Osteocyte (in vitro differentiated cells): ENCODE measurements at places on chromosomes 4 and X. TPM values are rescaled to one million over a fixed set of nuclear protein-coding genes. Genes with fewer than 3 reads are reported as not detected.

DNA sequence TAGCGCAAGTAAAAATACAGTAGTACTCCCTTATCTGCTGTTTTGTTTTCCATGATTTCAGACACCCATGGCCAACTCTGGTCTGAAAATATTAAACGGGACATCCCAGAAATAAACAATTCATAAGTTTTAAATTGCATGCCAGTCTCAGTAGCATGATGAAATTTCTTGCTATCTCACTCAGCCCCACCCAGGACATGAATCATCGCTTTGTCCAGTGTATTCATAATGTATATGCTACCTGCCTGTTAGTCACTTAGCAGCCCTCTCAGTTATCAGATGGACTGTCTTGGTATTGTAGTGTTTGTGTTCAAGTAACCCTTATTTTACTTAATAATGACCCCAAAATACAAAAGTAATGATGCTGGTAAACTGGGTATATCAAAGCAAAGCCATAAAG, 158.2 kb upstream of the DDIT4L start:
- H3K27me3 ChIP-seq = no peaks in the 10 kb centered on the region
- peak overlapping the region; percentile 93 for H3K27ac ChIP-seq
- H3K36me3 ChIP-seq = no peaks in the 10 kb centered on the region
- DNase-seq = no peak

DNA sequence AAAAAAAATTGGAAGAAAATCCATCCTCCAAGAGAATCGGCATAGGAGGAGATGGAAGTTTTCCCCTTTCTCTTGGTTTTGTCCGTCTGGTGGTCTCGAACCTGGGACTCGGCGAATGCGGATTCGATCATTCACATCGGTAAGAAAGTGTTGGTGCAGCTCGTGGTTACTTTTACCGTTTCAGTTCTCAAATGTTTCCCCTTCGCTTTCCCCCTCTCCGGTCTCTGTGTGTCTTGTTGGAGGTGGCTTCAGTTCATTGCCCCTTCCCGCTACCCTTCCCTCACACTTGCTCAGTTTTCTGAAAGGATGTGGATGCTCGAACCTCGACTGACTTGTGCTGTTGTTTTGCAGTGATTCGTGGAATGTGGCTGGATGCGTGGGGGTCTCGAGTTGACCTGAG, 840 bp downstream of the GRID2 start:
- no peak for DNase-seq
- peaks cover 78% of the 10 kb centered on the region for H3K27me3 ChIP-seq
- no peak overlapping the region for H3K27ac ChIP-seq
- H3K36me3 ChIP-seq = no peaks in the 10 kb centered on the region
- H3K4me3 ChIP-seq = peak overlapping the region; percentile 74

DNA sequence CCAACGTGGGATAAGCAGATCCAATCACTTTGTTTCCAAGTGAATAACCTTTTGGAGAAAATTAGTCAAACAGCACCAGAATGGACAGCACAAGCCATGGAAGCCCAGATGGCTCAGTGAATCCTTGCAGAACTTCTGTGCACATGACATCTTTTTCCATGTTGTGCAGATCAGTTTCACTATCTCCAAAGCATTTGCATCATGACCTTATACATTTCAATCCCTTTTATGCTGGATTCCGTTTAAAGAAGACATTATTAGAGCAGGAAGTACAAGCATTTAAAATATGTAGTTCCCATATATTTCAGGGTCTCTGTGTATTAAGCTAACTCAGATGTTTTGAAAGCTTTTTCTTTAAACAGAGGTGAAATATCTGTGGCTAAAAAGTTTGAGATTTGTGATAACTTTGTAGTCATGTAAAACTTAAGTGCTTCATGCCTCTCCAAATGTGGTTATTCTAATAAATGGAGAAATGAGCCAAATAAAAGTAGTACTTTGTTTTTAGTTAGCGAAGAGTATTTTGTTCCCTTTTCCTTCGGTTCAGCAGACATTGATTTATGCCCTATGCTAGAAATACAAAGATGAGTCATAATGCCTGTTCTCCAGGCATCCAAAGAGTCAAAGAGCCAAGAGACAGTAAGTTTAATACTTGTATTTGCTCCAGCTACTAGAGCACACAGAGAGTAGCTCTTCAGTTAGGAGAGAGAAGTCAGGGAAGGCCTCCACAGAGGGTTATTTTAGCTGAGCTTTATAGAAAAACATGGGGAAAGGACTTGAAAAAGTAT, 39.0 kb downstream of the PLAC8 start:
- peak overlapping the region; percentile 56 for H3K27ac ChIP-seq
- peaks cover 18% of the 10 kb centered on the region for H3K4me1 ChIP-seq
- H3K27me3 ChIP-seq = no peaks in the 10 kb centered on the region
- no peak overlapping the region for H3K4me3 ChIP-seq

Gene FHDC1
- 22.1 and 22.3 TPM in 2 replicates for total RNA-seq

Gene IL1RAPL1
- 0.10 TPM in 1 of 2 replicates, not detected in the other for total RNA-seq

DNA sequence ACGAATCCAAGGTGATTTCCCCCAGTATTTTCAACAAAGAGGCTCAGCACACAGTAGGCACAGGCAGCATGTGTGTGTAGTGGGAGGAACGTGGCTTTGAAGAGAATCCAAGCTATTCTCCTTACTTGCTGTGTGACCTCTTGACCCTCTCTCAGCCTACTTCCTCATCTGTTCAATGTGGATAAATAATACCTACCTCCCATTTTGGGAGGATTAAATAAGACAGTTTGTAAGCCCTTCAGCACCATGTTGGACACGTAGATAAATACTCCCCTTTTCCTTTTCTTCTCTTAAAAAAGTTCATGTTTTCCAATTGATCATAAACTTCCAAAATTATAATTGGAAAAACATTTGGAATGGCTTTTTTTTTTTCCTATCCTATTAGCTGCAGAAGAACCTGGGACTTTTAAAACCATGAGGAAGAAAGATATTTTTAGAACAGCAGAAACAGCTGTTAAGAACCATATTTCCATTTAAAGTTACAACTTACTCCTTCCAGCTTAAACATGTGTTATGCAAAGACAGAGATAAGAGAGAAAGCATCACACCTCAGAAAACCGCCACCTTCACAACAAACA, 56.1 kb upstream of the TMEM131L start:
- peaks cover 18% of the 10 kb centered on the region for H3K4me1 ChIP-seq
- H3K36me3 ChIP-seq = no peaks in the 10 kb centered on the region
- H3K4me3 ChIP-seq = no peak overlapping the region
- peak overlapping the region; percentile 33 for H3K27ac ChIP-seq

Gene PARM1
- total RNA-seq = not detected in 2 replicates

GRCh38 chrX:109952050-109952449, 50.9 kb upstream of the TMEM164 start:
- H3K36me3 ChIP-seq = no peaks in the 10 kb centered on the region
- H3K27me3 ChIP-seq = peaks cover 5% of the 10 kb centered on the region
- H3K4me1 ChIP-seq = no peaks in the 10 kb centered on the region
- H3K4me3 ChIP-seq = no peak overlapping the region
- DNase-seq = no peak
- H3K27ac ChIP-seq = no peak overlapping the region

DNA sequence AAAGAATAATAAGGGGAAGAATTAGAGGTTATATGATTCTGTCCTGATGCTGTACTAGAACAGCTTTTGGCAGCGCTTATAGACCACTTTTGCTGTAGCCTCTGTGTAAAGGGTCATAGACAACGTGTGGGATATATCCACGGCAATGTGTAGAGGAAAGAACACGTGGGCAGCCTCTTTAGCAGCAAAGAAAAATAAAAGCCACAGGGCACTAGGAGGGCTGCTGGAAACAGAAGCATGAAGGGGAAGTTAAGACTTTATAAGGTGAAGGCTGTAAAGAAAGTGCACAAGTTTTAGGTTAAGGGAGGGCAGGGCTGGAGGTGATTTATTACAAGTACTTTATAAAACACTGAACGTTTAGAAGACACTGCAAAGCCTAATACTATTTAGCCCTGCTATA, 20.1 kb upstream of the PHEX start:
- no peak overlapping the region for H3K4me3 ChIP-seq
- no peak for DNase-seq
- H3K36me3 ChIP-seq = peaks cover 6% of the 10 kb centered on the region
- no peaks in the 10 kb centered on the region for H3K4me1 ChIP-seq
- no peaks in the 10 kb centered on the region for H3K27me3 ChIP-seq
- H3K27ac ChIP-seq = no peak overlapping the region

DNA sequence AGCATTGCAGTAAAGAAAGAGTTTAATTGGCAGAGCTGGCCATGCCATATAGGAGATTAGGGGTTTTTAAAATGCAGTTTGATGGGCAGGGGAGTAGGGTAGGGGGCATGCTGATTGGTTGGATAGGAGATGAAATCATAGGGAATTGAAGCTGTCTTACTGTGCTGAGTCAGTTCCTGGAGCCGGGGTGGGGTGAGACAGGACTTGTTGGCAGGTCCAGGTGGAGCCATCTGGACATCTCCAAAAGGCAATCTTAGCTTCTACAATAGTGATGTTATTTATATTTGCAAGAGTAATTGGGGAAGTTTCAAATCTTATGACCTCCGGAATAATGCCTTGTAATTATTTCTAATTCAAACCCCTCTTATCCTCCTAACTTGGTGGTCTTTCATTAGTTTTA, 32.4 kb upstream of the PGM2 start:
- no peak overlapping the region for H3K27ac ChIP-seq
- no peaks in the 10 kb centered on the region for H3K36me3 ChIP-seq
- H3K27me3 ChIP-seq = peaks cover 30% of the 10 kb centered on the region
- DNase-seq = no peak

Gene MAGEA3
- not detected in 2 replicates for total RNA-seq

Gene CXCL8
- 32.4 and 33.5 TPM in 2 replicates for total RNA-seq

DNA sequence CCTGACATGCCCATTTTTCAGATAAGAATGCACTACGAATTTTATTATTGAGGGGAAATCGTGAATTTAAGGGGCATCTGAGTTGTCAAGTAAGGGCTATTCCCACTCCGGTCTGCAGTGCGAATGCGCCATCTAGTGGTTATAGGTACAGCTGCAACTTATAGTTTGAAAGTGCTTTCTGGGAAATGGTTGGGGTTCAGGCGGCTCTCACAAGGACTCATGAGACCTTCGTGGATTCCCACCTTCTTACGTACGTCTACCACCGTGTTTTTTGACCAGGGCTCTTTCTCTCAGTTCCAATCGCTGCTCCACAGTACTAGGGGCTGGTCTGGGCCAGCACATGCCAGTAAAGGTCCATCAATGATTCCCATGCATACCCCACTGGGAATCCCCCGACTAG, 12.3 kb downstream of the MSL3 start:
- H3K4me3 ChIP-seq = no peak overlapping the region
- DNase-seq = no peak
- peaks cover 1% of the 10 kb centered on the region for H3K4me1 ChIP-seq
- H3K27me3 ChIP-seq = no peaks in the 10 kb centered on the region
- H3K36me3 ChIP-seq = peaks cover 10% of the 10 kb centered on the region
- H3K27ac ChIP-seq = no peak overlapping the region

- no peak for DNase-seq
- no peaks in the 10 kb centered on the region for H3K27me3 ChIP-seq
- peak overlapping the region; percentile 2 for H3K27ac ChIP-seq
- H3K4me1 ChIP-seq = peaks cover 14% of the 10 kb centered on the region
- H3K36me3 ChIP-seq = no peaks in the 10 kb centered on the region
Measured at GRCh38 chrX:120749141-120749846, 119.4 kb upstream of the C1GALT1C1 start.

Gene CTSO
- 9.7 and 10.0 TPM in 2 replicates for total RNA-seq

GRCh38 chr4:155984106-155984797, 30.6 kb upstream of the CTSO start:
- no peaks in the 10 kb centered on the region for H3K36me3 ChIP-seq
- peaks cover 25% of the 10 kb centered on the region for H3K27me3 ChIP-seq
- H3K4me3 ChIP-seq = no peak overlapping the region
- no peak for DNase-seq
- no peak overlapping the region for H3K27ac ChIP-seq
- no peaks in the 10 kb centered on the region for H3K4me1 ChIP-seq

DNA sequence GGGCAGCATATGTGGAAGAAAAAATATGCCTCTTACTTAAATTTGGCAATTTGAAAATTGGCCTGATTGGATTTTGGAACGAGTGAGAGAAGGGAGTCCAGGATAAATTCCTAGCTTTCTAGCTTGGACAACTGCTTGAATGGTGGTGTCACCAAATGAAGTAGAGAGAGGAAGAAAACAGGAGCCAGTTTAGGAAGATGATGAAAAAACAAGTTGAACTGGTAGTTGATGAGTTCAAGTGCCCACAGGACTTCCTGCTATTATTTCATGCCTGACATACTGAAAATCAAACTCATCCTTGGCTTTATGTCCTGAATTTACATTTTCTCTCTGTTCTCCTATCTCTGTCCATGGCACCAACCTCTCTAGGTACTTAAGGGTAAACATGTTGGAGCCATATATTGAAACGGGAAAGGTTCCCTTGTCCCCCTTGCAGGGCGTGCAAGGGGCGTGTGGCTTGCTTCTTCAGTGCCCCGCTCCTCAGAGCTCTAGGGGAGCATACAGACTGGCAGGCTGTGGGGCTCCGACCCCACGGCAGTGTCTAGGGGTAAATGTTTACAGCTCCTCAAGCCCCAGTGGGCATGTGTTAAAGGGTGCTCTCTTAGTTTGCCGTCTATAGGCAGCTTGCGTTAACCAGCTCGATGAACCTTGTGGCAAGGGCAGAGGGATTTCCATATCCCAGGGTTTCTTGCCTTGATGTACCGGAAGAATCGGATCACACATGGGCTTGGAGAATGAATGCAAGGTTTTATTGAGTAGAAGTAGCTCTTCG, 250.7 kb upstream of the PGRMC2 start:
- H3K4me1 ChIP-seq = peaks cover 7% of the 10 kb centered on the region
- H3K27ac ChIP-seq = no peak overlapping the region
- H3K27me3 ChIP-seq = no peaks in the 10 kb centered on the region
- peaks cover 5% of the 10 kb centered on the region for H3K36me3 ChIP-seq
- H3K4me3 ChIP-seq = no peak overlapping the region

DNA sequence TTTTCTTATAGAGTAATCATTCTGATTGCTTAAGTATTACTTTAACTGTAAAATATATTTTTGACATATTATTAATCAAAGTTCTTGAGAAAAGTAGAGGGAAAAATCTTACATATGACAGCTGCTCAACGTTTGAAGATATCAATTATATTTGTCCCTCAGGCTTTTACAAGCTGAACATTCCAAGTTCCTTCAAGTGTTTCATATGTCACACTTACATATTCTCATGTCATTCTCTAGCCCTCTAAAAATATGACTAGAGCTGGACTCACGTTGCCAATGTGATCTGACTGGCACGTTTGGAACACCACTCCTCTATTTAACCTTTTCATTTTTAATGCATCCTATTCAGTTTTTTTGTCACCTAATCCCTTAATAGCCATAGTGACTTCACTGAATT, 492.9 kb downstream of the PCDH18 start:
- H3K4me3 ChIP-seq = no peak overlapping the region
- no peaks in the 10 kb centered on the region for H3K27me3 ChIP-seq
- H3K36me3 ChIP-seq = no peaks in the 10 kb centered on the region
- no peaks in the 10 kb centered on the region for H3K4me1 ChIP-seq
